ENCODE measurements at places on chromosomes 3 and 15.

- no peak for DNase-seq
Measured at GRCh38 chr3:100697723-100698285, 11.5 kb upstream of the TFG start.

GRCh38 chr3:98701071-98701675 is 62.0 kb upstream of the ST3GAL6 start:
- no peak for DNase-seq

- DNase-seq, result no peak
Measured at GRCh38 chr15:70856177-70856883, 2.4 kb upstream of the LARP6 start.

DNA sequence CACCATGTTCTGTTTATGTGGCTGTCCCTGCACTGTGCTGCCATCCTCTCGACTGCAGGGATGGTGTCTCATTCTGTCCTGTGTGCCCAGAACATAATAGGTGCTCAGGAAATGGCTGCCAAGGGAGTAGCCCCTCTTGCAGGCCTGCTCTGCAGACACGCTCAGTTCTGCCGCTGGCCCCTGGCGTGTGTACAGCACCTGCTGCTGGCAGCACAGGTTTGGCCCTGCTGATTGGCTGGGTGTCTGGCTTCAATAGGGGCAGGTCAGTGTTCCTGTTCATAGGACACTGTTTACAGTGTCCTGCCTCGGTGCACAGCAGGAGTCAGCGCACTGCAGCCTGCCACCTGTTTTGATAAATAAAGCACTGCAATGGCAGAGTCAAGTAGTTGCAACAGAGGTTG is 146.9 kb downstream of the DNAJB8 start:
- DNase-seq, result no peak

- DNase-seq, result no peak
Measured at GRCh38 chr3:10268116-10268515, 19.9 kb downstream of the TATDN2 start.

GRCh38 chr3:45442679-45443253 is 54.4 kb downstream of the LARS2 start:
- DNase-seq, result no peak
